ENCODE measurements at places on chromosomes 13 and 19. TPM values are rescaled to one million over a fixed set of nuclear protein-coding genes. Genes with fewer than 3 reads are reported as not detected.

- DNase-seq: no peak
These were observed 94.2 kb upstream of the MCF2L start for GRCh38 chr13:112874751-112875300.

DNA sequence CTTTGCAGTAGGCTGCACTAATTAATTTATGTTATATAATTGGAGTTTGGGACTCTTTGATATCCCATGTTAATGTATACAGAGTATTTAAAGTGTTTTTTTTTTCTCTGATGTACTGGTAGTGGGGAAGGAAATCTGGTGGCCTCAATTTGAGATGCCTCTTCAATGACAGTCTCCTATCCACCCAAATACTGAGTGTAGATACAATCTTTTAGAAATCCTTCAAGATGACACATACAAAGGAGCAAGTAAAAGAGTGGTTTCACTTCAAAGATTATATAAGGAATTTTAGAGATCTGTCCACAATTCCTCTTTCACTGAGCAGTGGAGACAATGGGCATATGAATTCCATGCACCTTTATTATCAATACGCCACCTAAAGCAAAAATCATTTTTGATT is 15.1 kb downstream of the NALCN start:
- DNase-seq: no peak

GRCh38 chr13:46598820-46599180 is 45.8 kb downstream of the LRCH1 start:
- no peak for DNase-seq

DNA sequence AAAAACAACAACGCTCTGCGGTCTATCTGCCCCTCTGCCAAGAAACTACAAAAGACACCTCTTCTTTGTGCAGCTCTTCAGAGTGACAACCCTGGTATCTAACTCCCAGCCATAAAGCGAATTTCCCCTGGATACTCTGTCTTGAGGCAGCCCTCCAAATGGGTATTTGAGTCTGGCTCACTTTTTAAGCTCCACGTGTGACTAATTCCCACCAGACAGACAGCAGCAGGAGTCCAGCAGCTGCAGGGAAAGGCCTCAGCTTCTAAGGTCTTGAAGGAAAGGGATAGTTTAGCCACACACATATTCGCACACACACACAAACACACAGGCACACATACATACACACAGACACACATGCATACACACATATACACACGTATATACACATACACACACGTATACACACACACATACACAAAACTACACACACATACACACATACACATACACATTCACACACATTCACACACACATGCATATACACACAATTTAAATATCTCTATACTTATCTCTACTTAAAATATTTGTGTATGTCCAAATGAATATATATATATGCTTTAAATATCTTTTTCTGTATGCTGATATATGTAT is 188.8 kb downstream of the TSHZ3 start:
- no peak for DNase-seq

GRCh38 chr19:42074513-42075363 is 1.2 kb upstream of the ZNF574 start:
- DNase-seq: no peak

GRCh38 chr13:84358601-84359000 is 476.3 kb upstream of the SLITRK1 start:
- DNase-seq: no peak

SLC5A5 gene
- total RNA-seq: under 0.01 TPM
